ENCODE measurements at places on chromosomes 7 and 10.
A peak's percentile ranks its signal among the peaks of the same experiment; 100 is the strongest.

- no peak for DNase-seq
Observed at GRCh38 chr10:103621783-103622125, 128.2 kb downstream of the NEURL1 start.

- DNase-seq: peak; percentile 54
Observed at GRCh38 chr7:105388356-105389087, at the start of gene SRPK2. TSS of gene SRPK2 (minus strand) at chr7:105388921.

GRCh38 chr10:126564326-126564888 is 106.1 kb downstream of the C10orf90 start:
- DNase-seq: no peak

DNA sequence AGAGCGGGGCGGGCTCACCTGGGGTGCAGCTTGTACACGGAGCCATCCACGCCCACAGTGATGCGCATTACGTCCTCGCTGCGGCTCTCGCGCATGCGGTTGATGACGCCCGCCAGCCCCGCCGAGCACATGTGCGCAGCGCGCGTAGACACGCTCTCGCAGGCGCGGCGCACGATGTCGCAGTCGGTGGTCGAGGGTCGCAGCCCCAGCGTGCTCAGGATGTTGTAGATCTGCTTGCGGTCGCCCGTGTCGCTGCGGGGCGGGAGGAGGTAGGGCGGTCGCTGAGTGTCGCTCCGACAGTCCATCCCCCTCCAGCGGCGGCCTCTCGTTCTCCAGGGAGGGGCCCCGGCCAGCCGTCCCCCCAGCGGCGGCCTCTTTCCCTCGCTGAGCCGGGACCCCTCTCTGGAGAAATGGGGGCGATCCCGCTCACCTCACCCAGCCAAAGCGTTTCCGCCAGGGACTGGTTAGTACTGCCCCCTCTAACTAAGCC is 4.4 kb upstream of the MYL7 start:
- no peak for DNase-seq

- DNase-seq: peak; percentile 37
Observed at GRCh38 chr7:2403718-2404648, 572 bp downstream of the CHST12 start.

DNA sequence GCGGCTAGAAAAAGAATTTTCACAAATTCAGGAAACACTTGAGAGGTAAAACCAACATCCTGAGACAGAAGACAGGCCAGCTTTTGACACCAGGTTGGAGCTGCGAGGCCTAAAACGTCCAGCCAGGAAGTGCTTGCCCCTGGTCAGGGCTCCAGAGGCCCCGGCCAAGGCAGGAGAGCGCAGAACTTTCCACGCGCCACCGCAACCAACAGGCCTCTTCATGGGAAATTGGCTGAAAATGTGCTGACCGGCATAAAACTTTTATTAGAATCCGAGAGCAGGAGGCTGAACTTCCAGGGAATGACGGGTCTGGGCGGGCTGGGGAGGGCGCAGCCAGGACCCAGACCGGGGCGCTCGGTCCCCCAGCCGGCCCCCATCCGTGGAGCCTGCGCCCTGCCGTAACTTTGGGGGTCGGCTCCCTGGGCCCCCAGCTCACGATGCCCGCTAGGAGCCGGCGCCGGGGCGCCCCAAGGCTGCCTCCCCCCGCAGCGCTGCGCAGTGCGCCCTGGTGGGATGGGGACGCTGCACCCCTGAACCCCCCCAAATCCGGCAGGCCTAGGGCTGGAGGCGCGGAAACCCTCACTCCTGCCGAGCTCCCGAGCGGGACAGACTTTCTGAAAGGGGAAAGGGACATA is 414.0 kb upstream of the MKI67 start:
- no peak for DNase-seq

- DNase-seq: peak; percentile 54
Observed at GRCh38 chr10:114823077-114823463, 1.5 kb downstream of the FHIP2A start.

- peak; percentile 2 for DNase-seq
Observed at GRCh38 chr7:155796381-155797261, 15.6 kb downstream of the SHH start.

DNA sequence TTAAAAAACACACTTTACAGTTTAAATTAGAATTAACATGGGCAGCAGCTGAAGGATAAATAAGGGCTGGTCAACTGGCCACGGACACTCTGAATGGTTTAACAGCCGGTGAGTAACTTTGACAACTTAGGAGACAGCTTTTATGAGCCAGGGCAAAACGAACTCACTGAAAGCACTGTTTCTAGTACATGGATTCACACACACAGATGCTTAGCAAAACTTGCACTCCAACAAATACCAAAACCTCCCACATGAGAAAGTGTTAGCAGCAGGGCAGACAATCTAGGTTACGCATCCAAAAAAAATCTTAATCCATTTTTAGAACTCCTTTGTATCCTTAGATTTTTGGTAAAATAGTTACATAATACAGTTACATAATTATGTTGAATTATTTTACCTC is 486.4 kb downstream of the PHTF2 start:
- no peak for DNase-seq

GRCh38 chr10:101134299-101135127 is 3.4 kb downstream of the TLX1 start:
- no peak for DNase-seq

DNA sequence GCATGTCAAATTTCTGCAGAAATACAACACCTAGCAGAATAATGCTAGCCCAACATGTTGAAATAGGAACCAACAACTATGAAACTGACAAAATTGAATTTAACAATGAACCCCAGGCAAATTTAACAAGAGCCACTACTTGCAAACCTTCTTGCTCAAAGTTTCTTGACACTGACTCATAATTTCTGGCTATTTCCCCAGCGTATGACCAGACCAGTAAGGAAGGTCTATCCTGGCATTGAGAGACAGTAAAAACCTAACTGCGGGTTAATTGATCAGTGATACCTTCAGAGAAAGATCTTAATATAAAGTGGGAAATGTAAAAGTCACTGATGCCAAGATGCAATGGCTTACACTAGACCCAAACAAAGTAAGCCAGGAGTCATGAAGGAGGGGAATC is 510.1 kb downstream of the ARL4A start:
- no peak for DNase-seq

DNA sequence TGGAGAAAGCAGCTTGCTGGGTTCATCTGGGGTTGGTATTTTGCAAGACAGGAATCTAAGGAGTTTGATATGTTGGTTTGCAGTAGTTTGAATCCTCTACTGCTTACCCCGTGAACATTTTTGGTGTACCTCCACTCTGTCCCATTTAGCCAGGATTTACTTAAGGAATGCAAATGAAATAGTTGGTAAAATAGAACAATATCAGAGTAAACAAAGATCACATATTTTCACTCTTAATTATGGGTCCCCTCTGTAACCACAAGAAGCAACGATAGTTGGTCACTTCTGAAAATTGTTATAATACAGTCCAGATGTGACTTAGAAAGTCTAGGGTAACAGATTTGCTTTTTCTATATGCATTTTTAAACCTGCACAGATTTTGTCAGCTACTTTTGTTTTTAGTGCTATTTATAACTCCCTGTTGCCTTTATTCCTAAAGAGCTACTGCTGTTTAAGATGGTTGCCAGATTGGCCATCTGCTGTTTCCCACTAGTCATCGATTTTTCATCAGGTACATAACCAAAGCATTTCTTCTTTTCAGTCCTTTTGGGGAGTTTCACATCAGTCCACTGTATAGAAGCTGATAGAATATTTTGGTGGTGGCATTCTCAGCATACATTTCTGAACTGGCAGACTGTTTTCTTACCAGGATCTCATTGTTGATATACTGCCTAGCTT is 37.6 kb downstream of the MAPK8 start:
- DNase-seq: no peak

GRCh38 chr7:88449410-88449809 is 142.7 kb upstream of the STEAP4 start:
- no peak for DNase-seq

DNA sequence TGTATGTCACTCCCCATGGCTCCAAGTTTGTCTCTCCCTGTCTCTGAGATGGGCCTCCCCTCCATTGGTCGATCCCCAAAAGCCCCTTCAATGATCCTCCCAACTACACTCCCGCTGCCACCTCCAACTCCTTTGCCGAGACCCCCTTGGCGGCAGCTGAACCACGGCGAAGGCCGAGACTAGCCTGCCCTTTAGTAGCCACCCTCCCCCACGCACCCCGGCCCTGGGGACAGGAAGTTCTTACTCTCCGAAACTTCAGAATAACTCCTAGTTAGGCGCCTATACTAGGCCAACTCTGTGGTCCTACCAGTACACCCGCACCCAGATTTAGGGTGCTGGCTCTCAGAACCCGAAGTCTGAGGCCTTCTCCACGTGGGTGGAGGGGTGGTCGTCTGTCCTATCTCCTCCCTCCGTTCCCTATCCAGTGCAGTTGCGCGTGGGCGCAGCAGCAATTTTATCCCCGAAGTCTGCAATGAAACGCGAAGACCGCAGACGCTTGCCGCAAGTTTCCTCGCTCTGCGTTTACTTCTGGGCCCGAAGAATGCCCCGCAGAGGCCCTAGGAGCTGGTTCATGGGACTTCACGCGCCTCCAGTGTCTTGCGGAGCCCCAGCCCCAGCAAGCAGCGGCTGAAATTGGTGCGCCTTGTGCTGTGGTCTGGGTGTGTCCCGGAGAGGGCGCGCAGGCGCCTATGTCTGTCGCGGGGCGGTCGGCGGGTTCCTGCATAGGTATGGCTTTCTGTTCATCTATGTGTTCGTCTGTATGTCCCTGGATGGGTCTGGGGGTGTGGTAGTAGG is 82.6 kb upstream of the SLF2 start:
- no peak for DNase-seq

- no peak for DNase-seq
Observed at GRCh38 chr7:128200376-128200775, 40.7 kb upstream of the LEP start.

- DNase-seq: no peak
Observed at GRCh38 chr10:128377988-128378387, 251.8 kb upstream of the MKI67 start.

GRCh38 chr7:49773936-49774458 is 559 bp downstream of the VWC2 start:
- no peak for DNase-seq

- DNase-seq: no peak
Observed at GRCh38 chr10:117086546-117086945, 51.5 kb downstream of the VAX1 start.

DNA sequence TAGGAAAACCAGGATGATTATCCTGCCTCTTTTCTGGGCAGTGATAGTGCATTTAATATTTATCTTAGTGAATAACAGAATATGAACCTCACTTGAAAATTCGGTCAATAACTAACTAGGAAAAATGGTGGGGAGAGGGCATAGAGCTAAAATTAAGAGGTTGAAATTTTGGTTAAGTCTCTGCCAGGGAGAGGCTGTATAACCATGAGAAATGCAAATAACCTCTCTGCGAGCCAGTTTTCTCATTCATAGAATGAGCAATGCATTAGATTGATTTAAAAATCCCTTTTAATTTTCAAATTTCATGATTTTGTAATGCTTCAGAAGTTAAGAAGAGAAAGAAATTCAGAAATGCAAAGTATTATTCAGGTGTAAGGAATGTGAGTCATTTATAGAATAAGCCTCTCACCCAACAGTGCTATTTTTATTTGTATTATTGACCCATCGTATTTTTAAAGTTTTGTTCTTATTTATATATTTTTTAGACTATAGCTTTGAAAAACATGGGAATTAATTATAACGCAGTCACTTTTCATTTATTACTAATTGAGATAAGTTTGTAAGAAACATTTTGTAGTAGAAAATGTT is 104.7 kb downstream of the PHF14 start:
- no peak for DNase-seq

DNA sequence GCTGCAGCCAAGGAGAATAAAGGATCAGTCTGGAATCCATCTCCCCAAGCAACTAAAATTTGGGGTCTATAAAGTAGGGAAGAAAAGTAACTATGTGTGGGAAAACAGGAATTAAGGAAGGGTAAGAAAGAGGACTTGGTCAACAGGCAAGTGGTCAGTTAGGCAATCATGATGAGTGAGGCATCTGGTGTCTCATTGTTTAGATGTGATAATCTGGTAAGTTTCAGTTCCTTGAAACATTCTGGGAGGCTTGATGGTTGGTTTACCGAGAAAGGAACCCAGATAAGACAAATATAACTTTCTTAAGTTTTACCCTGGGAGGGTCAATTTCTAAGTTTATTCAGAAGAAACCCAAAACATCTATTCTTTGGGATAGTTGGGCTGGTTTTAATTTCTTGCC is 22.3 kb downstream of the HYAL4 start:
- peak; percentile 46 for DNase-seq

GRCh38 chr7:2248984-2249694 is 7.1 kb downstream of the NUDT1 start:
- DNase-seq: peak; percentile 74

GRCh38 chr10:79393924-79394610 is 46.8 kb downstream of the PPIF start:
- no peak for DNase-seq

DNA sequence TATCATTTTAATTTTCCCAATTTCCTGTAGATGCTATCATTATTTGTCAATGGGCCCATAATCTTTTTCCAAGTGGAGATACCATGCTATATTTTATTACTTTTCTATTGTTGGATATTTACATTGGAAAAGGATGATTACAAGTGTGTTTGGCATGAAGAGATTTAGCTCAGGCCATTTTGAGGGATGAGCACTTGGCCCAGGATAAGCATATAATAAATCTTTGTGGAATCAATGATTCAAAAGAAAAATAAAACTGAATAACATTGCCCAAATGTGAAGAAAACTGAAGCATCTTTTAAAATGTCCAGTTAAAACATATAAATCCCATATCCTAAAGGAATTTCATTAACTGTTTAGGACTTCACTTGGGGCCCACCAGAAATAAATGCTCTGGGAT is 260.9 kb upstream of the BMPER start:
- DNase-seq: no peak

GRCh38 chr7:121957626-121958025 is 84.7 kb downstream of the PTPRZ1 start:
- DNase-seq: no peak

GRCh38 chr10:119457966-119458766 is 84.4 kb downstream of the RGS10 start:
- no peak for DNase-seq

DNA sequence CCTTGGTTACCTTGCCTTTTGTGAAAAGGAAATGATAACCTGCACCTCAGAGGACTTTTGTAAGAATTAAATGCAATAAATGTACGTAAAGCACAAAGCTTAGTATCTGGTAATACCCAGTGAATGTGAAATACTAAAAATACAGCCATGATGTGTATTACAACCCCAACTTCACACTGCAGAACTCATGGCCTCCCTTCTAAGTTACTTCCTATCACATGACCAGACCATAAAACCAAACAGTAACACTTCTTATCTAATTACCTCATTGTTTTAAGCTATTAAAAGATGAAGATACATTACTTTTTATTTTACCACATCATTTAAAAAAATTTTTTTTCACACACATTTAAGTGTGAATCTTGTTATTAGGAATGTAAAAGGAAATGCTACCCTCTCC is 29.0 kb downstream of the VPS41 start:
- peak; percentile 3 for DNase-seq

DNA sequence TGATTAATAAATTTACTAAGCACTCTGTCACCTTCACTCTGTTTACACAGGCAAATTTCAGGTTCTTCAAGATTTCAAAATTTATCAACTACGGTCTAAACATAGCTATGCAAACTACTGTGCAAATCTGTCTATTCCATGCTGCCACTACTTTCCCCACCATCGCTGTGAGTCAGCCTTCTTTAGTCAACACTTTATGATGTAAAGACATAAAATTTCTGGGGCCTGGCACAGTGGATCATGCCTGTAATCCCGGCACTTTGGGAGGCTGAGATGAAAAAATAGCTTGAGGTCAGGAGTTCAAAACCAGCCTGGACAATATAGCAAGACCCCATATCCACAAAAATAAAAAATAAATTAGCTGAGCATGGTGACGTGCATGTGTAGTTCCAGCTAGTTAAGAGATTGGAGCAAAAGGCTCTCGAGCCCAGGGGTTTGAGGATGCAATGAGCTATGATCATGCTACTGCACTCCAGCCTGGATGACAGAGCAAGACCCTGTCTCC is 42.6 kb downstream of the CNOT4 start:
- DNase-seq: no peak
